ENCODE measurements at places on chromosomes 11 and 22.
A peak's percentile ranks its signal among the peaks of the same experiment; 100 is the strongest.

GRCh38 chr11:35036639-35037038 is 102.3 kb upstream of the CD44 start:
- DNase-seq = no peak

DNA sequence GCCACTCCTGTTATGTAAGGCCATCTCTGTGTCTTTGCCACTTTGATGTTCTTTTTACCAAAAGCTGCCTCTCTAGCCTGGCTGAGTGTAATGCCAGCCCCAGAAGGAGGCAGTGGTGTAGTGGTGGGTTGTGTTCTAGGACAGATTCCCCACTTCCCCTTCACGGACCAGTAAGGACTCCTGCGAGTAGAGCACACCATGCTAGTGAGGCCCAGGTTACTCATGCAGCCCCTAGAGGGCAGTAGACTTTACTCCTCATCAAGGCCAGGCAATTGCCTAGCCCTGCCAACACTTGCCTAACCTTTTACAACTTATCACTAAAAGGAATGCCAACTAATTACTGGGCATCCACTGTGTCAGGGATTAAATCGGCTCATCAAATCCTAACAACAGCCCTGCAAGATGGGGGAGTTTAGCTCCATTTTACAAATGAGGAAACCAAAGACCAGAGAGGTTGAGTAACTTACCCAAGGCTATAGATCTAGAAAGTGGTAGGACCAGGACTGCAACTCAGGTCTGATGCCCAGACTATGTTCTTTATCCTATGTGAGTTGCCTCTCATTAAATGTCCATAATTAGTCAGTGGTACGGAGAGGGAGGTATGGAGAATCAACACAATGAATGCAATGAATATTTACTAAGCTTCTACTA is 75.3 kb downstream of the APIP start:
- DNase-seq = no peak

GRCh38 chr22:41998361-41999261 is at the start of gene WBP2NL:
WBP2NL (plus strand) TSS chr22:41998788; CDS start chr22:41998819, 31 bp downstream.
- peak; percentile 65 for DNase-seq

DNA sequence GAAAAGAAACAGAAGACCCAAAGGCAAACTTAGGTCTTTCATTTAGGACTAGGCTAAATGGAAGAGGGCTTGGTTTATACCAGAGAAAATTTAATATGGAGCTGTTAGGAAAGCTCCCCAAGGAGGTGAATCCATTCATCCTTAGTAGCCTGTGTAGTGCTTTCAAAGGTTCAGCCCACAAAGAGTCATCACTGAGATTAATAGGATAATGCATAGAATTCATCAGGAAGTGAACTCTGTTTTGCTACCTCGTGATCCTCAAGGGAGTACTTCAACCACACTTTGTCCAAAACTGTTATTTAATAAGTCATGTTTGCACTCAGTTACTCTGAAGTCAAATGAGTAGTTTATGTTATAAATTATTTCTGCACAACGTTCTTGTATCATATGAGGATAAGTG is 43.3 kb upstream of the MMP7 start:
- no peak for DNase-seq

DNA sequence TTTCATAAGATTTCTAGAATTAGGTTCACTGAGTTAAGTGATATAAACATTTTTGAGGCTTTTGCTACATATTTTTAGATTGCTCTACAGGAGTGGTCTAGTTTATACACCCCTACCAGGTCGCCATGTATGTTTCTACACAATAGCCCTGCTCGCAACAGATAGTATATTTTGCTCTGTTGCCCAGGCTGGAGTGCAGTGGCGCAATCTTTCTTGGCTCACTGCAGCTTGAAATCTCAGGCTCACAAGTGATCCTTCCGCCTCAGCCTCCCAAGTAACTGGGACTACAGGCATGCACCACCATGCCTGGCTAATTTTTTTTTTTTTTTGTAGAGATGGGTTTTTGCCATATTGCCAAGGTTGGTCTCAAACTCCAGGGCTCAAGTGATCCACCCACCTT is 10.4 kb downstream of the ZNRF3 start:
- no peak for DNase-seq

DNA sequence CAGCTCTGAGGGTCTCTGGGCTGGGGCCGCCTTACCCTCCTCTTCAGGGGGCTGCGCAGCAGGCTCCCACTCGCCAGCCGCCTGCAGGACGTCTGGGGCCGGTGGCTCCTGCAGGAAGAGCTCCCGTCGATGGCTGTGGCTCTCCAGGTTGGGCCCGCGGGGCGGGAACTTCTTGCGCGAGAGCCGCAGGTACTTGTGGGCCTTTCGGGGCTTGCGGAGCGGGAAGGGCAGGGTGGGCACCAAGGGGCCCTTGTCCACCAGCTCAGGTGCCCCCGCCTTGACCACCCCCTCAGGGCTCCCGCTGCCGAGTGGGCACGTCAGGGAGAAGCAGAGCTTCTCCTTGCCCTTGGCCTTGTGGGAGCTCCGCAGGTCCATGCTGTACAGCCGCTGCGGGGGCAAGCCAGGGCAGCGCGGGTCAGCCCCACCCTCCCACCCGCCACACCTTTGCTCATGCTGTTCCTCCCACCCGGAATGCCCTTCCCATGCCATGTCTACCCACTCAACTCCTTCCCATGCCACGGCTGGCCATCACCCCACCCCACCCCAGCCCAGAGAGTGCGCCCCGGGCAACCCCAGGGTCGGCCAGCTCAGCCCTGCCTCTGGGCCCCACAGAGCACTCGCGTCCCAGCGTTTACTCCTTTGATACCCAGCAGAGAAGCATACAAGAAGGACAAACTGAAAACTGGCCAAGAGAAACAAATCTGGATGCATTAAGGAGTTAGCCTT is 18.0 kb downstream of the CBX7 start:
- DNase-seq = no peak

DNA sequence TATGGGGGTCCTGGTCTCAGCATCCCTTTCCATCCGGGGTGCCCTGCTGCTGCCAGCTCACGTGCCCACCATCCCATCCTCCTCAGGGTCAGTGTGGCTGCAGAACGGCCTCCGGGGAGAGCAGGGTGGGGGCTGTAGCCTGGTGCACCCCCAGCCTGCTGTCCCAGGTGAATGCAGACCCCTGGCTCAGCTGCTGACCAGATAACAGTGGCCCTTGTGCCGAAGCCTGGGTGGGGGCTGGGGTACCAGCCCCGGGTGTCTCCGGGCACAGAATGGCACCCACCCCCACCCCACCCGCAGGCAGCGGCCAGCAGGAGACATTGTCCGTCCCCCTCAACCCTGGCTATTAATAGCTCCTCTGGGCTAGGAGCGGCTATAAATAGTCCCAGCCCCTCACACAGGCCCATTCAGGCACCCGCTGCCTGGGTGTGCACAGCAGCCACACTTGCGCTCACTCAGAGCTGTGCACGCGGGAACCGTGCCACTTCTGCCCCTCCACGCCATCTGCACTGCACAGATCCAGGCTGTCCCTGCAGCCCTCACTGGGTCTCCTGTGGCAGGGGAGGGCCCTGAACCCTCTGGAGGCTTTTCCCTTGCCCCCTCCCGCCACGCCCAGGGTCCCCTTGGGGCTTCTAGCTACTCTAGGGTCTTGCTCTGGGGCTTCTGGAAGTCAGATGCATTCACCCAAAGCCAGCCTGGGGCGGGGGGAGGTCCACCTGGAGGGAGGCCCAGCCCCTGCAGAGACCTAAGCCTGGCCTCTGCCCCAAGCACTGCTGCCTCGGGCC is 18.7 kb downstream of the CRELD2 start:
- DNase-seq = no peak

DNA sequence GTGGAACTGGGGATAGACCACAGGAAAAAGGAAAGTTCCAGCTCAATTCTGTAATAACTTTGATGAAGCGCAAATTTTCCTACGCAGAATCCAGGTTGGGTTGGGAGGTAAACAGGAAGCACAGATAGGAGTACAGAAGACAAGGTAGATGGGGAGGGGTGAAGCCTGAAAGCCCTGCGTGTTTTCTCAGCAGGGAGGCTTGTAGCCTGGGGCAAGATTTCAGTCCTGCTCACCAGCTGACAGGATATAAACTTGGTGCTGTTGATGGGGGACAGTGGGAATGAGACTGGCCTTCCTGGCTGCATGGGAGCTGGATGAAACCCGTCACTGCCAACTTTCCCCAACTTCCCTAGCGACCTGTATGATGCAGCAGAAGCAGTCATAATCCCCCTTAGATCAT is 114.9 kb downstream of the ARHGAP32 start:
- no peak for DNase-seq

DNA sequence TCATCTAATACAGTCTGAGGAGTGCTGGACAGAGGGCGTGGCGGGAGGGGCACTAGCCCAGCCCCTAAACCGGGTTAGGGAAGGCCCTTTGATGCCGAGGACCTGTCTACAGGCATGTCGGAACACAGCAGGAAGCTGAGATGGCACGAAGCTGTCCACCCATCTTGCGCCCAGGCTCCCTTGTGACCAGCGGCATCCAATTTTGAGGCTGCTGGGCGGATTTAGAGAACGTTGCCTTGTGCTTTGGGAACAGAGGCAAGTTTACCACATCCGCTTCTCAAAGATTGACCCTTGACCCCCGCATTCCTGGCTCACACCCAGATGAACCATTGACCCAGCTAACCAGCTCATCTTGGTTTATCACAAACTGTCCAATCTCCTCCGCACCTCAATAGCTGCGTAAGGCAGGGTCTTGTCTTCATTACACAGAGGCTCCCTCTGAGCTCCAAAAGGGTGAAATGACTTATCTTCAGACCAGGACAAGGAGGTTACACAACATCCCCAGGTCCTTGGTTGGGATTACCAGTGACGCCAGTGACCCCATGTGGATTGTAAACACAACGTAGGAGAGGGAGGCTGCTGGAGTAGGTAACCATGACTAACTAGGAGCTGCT is 4.5 kb downstream of the FAM83F start:
- no peak for DNase-seq

- no peak for DNase-seq
These were observed 27.7 kb upstream of the PPP6R3 start for GRCh38 chr11:68432874-68433273.

DNA sequence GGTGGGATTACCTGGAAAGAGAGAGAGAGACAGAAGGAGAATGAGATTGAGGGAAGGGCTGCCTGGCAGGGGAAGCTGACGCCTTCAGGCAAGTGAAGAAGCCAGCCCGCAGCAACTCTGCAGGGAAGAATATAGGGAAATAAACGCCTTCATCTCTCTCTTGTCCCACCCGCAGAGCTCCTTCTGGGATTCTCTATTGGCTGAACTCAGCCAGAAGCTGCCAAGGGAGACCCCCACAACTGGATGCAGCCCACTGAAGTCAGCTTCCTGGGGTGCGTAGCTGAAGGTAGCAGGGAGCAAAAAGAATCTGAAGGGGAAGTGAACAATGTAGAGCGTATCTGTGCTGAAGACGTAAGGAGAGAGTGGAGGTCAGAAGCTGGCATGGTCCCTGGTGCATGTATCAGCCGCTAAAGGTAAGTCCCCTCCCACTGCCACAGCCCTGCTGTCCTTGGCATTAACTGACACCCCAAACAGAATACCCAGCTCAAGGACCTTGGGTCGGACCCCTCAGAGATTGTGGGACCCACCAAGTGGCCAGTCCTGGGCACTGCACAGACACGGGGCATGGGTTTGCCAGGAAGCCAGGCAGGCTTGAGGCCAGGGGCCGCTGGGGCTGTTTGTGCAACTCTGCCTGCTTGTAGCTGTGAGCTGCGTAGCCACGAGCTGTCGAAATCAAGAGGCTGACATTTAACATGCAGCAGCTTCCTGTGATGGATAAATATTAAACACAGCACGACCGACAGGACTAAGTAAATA is 469.9 kb downstream of the MN1 start:
- no peak for DNase-seq

GRCh38 chr22:36946421-36947158 is 33.2 kb downstream of the CSF2RB start:
- no peak for DNase-seq

GRCh38 chr11:95767498-95767897 is 22.1 kb downstream of the FAM76B start:
- DNase-seq = no peak

DNA sequence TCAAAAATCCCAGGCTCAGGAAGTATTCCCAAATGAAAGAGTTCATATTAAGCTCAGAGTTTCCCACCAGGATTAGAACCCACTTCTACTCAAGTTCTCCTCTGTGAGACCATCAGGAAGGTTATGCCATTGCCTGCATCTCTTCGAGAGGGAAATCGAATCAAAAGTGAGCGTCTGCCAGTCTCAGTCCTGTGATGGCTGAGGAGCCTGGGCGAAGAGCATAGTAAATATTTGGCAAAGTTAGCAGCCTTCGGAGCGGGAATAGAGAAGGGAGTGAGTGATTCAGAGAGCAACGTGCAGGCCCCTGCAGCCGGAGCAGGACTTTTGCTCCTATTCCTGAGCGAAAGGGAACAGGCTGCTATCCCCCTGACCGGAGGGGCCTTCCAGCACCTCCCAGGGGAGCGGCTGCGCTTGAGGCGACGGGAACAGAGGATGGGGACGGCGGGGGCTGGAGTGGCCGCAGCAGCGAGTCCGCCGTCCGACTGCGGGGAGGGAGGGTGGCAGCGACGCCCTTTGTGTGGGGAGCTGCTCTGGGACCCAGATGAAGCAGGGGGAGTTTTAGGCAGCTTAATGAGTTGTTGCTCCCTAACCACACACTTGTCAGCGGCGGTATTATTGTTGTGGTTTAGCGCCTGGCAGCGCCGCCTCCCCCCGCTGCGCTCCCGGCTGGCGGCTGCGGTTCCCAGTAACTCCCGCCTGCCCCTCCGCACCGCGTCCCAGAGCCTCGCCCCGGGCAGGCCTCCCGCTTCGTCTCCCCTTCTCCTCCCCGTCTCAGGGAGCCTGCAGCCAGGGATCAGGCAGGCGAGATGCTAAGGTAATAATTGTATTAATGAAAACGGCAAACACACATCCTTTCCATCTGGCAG is 21.7 kb upstream of the NRGN start:
- DNase-seq = no peak

DNA sequence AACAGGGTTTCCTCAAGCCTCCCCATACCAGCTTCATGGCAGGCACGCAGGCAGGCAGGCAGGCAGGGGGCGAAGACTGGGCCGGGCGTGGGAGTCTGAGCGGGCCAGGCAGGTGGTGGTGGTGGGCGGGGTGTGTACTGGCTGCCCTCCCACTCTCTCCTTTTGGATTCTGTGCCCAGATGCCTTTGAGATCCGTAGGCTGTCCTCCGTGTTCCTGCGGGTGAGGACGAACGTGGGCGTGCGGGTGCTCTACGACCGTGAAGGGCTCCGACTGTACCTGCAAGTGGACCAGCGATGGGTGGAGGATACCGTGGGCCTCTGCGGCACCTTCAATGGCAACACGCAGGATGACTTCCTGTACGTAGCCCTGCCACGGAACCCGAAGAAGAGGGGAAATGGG is 23.0 kb downstream of the OTOG start:
- DNase-seq = no peak

- no peak for DNase-seq
These were observed 90.4 kb upstream of the YWHAH start for GRCh38 chr22:31853736-31854495.

DNA sequence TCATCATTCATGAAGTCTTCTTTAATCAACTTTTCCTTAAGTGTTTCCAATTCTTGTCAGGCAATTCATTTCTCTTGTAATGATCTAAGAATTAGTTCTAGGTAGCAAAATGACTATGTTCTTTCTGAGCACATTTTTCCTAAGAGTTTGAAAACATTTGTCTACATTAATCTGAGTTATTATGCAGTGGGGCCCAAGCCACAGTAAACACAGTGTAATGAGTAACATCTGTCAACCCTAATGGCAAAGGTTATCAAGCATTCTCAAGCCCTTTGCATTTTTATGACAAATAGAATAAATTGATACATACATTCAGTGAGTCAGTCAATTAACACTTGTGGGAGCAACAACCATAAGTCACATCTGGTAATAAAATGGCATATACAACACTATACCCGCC is 106.7 kb upstream of the ZC3H12C start:
- no peak for DNase-seq

Measured in NCI-H774 (cell line).